Breast epithelium (tissue), 4 donors: ENCODE measurements at places on chromosomes 4 and X. TPM values are rescaled to one million over a fixed set of nuclear protein-coding genes. Genes with fewer than 3 reads are reported as not detected.

The HTN1 gene
- total RNA-seq = not detected

The HPSE gene
- total RNA-seq = 1.6 TPM

DNA sequence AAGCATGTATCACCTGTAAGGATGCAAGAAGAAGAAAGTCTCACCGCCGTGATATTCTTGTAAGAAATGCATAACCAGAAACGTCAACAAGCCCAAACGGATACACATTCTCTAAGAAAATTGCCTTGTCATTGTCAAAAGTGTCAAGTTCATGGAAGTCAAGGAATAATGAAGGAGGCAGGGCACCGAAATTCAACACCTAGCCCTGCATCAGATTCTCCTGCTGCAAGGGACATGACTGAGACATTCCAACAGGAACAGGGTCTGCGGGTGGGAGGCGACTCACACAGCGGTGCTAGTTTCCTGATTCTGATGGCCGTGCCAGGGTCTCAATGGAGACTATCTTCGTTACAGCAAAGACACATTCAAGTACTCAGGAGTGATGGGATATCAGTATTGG, 26.7 kb downstream of the IRF2 start:
- no peak for DNase-seq

DNA sequence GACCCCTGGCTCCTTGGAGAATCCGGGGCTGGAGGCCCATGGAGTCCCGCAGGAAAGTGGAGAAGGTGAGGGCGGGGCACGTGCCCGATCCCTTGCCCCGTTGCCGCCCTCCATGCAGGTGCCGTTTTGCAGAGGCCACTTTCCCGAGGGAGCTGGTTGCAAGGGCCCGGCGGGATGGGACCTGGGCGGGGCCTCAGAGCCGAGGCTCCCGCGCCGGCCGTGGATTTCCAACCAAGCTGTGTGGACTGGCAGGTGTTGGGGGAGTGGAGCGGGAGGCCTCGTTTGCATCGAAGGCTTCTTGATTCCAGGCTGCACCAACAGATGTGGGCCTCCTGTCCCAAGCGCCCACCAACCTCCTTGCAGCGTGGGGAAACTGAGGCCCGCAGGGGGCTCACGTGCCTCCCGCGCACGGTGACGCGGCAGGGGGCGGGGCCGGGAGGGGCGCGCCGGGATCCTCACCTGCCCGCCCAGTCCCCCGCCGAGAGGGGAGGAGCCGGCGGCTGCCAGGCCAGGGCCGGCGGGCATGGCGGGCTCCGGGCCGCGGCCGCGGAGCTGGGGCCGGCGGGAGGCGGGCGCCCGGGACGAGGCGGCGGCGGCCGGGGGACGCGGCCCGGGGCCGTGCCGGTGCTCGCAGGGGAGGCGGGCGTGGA, 24.9 kb downstream of the SH3BP2 start:
- DNase-seq = no peak

DNA sequence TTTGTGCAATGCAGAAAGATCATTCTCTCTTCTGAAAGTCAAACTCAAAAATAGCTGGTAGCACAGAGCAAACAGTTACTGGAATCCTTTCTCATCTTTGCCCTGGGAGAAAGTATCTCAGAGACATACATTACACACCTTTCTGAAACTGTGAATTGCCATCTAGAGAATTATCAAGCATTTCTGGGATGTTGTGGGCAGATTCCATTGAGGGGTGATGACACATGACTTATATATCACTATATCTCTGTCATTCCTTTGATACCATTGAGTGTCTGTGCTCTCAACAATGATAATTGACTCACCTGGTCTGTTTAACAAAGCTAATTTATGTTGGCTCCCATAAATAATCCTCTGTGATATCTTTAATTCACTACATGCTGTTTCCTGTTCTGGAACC, 13.0 kb downstream of the SLIT2 start:
- no peak for DNase-seq

- no peak for DNase-seq
Observed at GRCh38 chrX:147675819-147676218, 235.9 kb upstream of the FMR1 start.

DNA sequence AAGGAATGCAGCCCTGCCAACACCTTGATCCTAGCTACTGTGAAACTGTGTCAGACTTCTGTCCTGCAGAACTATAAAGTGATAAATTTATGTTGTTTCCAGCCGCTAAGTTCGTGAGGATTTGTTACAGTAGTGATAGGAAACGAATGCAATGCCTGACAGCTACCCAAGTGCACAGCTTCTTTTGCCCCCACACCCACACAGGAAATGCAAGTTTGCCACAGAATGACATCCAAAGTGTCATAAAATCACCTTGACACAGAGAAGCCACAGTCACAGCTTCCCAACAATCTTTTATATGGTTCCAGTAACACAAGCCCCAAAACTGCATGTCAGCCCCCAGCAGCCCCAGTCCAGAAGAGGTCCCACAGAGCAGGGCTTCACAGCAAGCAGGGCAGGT, 216.9 kb upstream of the S100G start:
- no peak for DNase-seq

- DNase-seq = no peak
Observed at GRCh38 chr4:77188498-77189220, 31.7 kb downstream of the CCNG2 start.

DNA sequence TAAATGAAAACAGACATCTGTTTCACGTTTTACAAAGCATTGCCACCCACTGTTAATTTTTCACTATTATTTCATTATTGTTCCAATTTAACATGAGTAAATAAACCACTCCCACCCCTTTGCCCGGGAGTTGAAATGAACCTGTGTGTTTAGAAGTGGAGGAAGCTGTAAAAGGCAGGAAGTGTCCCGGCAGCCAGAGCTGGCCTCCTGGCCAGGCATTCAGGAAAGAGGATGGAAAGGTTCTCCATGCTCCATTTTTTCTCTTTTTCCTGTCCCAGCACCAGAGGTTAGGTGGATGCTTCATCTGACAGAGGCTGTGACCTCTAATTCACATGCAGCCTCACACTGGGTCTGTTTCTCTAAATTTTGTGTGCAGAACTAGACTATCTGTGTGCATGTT, 55.5 kb upstream of the LNX1 start:
- DNase-seq = no peak

DNA sequence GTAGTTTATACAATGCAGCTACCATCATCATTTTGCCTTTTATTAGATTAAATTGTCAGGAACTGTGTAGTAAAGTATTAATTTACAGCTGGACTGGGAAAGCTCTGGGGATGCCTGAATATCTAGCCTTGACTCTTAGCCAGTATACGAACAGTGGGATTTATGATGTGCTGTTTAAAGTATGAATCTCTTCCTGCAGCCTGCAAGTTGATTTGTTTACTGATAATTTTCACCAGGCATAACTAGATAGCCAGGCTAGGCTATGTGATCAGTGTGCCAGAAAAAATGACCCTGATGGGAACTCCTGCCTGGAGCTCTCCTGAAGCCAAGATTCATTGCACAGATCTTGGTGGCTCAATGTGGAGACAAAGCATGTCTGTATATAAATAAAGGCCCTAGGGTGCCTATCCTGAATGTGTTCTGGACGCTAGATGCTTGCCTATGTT, 119.2 kb downstream of the SCLT1 start:
- no peak for DNase-seq

- no peak for DNase-seq
Observed at GRCh38 chrX:150239946-150240642, 123.0 kb upstream of the MAMLD1 start.
